Effector memory CD4-positive, alpha-beta T cell (primary cell): ENCODE measurements at places on chromosomes 16 and 17.
A peak's percentile ranks its signal among the peaks of the same experiment; 100 is the strongest.

DNA sequence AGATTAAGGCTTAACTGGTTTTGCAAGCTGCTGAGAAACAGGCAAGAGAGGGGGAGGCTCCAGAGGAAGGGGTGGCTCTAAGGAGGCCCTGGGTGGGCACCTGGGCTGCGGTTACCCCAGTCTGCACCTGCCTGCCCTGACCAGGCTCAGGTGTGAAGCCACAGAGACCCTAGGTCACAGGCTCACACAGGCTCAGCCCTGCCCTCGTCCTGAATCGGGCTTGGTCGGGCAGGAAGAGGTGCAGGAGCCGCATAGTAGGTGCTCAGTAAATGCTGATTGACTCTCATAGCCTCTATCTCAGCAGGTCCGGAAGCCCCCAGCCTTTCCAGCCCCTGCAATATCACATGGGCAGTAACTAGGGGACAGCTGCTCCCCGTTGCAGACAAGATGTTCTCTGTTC lies 203.4 kb downstream of the GSG1L start:
- no peak for DNase-seq

- no peak for DNase-seq
Measured at GRCh38 chr17:71975331-71975801, 145.5 kb upstream of the SOX9 start.

GRCh38 chr16:71882505-71883167 lies 1.3 kb downstream of the ZNF821 start:
- DNase-seq = peak; percentile 55

DNA sequence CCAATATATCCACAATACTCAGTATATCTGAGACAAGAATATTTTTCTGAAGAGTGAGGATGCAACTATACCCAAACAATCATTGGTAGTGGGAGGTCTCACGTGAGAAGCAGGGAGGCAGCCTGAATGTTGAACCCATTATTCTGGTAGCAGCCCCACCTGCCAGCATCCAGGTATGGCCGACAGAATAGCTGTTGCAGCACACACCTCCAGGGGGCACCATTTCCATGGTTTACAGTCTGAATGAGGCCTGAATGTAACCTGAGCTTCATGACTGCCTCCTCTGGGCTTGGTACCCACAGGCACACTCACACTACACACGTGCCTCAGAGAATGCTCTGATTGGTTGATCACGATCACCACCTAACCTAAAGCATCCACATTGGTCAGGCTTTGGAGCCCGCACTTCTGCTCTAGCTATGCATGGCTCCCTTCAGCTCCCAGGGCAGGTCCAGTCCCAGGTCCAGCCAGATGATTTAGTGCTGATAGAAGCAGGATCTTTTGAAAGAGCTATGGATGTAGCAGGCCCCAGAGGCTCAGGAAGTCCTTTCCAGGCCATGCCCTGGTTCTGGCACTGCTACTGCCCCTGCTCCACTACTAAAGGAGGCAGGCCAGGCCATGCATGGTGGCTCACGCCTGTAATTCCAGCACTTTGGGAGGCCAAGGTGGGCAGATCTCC lies 11.0 kb upstream of the CBFB start:
- peak; percentile 76 for DNase-seq

- no peak for DNase-seq
Measured at GRCh38 chr17:66625311-66625767, 209.6 kb upstream of the CACNG5 start.

DNA sequence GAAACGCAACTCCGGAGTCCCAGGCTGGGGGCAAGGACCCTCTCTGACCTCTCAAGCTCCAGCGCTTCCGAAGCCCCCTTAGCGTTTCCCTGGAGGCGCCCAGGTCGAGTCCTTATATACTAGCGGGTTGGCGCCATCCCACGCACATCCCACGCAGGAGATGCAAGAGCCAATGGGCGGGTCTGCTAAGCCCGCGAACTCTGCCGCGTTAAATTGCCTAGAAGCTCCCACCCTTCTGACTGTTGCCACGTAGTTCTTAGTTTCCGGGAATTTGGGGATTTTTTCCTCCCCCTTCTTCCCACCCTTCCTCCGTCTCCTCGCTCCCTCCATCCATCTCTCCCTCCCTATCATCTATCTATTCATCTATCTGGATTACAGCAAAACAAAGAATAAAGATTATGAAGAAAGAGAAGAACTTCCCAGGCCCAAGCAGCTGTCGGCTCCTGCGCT lies at the start of gene SLFN11:
TSS of gene SLFN11 (minus strand) at position 88 of the 450 bp plus-strand sequence. CDS start 9,814 bp downstream, outside the sequence.
- peak; percentile 78 for DNase-seq

DNA sequence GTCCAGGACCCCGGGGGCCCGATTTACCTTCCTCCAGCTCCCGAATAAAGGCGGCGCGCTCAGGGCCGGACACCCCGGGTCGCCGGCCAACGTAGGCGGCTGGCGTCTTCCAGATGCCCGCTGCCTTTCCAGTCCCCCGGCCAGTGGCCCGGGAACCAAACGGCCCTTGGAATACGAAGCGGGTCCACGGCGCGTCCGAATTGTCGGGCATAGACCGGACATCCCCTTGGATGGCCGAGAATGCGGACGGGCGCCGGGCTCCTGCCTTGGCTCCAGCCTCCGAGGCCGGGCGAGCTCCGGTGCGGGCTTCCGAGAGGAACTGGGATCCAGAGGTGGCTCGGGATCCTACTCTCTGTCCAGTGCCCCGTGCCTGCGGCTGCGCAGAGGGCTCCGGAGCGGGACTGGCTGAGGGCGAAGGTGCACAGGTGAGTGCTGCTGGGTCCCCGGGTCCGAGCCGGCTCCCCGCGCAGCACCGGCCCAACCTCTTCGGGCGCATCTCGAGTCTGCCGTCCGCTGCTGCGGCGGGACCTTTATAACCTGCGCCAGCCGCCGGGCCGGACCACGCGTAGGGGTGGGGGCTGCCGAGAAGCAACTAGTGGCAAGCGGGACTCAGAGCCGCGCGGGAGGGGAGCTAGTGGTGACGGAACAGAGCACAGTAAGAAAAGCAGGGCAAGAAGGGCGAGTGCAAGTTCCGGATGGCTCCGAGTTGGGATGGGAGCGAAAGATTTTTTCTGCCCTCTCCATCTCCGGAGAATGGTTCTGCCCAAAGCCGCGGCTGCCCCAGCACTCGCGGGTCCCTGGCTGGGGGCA lies at the start of gene HAP1:
TSS of gene HAP1 (minus strand) at position 505 of the 810 bp plus-strand sequence. CDS start at position 496, 9 bp downstream.
- no peak for DNase-seq

GRCh38 chr16:87608400-87608985 lies 6.2 kb downstream of the JPH3 start:
- DNase-seq = no peak

GRCh38 chr16:28531777-28532744 lies 6.7 kb downstream of the NUPR1 start:
- DNase-seq = no peak

GRCh38 chr16:81626181-81626674 lies 152.9 kb upstream of the PLCG2 start:
- DNase-seq = no peak

- DNase-seq = no peak
Measured at GRCh38 chr17:12358477-12358876, 307.2 kb upstream of the MYOCD start.
